Hippocampal formation (tissue), 2 donors: ENCODE measurements at places on chromosomes 7 and 10.
A peak's percentile ranks its signal among the peaks of the same experiment; 100 is the strongest.

DNA sequence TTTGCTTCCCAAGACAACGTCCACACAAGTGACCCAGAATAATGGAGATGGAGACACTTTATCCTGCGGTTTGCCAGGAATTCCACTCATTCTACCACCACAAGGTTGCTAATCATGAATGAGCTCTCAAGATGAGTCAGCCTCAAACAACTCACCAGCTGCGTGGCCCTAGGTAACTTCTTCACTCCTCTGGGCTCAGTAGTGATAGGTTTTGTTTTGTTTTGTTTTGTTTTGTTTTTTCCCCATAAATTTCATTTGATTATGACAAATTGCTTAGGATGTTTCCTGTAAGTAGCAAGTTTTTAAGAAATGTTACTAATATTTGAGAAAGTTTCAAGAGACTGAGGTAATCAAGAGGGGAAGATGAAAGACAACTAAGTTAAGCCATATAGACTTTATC is 286.8 kb downstream of the PARD3 start:
- DNase-seq: no peak

DNA sequence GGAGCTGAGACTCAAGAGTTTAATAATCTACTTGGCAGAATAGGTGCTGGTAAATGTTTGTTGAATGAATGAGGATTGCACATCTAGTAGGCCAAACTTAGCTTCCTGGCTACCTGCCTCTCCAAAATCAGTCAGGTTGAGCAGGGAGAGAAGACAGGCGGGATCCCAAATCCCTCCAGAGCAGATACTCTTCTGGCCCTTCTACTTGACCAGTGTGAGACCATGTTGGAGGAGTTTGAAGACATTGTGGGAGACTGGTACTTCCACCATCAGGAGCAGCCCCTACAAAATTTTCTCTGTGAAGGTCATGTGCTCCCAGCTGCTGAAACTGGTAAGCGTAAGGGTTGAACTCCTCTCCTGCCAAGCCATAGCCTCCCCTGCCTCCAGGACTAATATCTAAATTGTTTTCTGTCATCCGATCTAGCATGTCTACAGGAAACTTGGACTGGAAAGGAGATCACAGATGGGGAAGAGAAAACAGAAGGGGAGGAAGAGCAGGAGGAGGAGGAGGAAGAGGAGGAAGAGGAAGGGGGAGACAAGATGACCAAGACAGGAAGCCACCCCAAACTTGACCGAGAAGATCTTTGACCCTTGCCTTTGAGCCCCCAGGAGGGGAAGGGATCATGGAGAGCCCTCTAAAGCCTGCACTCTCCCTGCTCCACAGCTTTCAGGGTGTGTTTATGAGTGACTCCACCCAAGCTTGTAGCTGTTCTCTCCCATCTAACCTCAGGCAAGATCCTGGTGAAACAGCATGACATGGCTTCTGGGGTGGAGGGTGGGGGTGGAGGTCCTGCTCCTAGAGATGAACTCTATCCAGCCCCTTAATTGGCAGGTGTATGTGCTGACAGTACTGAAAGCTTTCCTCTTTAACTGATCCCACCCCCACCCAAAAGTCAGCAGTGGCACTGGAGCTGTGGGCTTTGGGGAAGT is 2.2 kb upstream of the MBLAC1 start:
- DNase-seq: no peak

DNA sequence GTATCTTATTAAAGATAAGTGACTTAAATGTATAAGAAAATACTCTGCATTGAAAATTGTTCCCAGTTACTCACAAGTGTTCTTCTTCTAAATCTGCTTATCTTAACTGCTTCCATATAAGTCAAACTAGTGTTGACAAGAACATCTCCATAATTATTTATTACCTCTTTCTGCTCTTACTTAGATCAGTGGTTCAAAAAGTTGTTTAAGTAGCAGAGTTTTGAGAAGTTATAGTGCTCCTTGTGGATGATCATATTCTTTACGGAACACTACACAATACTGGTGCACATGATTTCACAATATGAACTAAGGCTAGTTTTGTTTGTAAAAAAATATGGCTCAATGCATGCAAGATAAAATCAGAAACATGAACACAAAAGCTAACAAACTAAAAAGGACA is 168.4 kb downstream of the SEMA3D start:
- no peak for DNase-seq

- DNase-seq: no peak
These were observed 112.8 kb downstream of the PPP1R3A start for GRCh38 chr7:113805976-113806375.

DNA sequence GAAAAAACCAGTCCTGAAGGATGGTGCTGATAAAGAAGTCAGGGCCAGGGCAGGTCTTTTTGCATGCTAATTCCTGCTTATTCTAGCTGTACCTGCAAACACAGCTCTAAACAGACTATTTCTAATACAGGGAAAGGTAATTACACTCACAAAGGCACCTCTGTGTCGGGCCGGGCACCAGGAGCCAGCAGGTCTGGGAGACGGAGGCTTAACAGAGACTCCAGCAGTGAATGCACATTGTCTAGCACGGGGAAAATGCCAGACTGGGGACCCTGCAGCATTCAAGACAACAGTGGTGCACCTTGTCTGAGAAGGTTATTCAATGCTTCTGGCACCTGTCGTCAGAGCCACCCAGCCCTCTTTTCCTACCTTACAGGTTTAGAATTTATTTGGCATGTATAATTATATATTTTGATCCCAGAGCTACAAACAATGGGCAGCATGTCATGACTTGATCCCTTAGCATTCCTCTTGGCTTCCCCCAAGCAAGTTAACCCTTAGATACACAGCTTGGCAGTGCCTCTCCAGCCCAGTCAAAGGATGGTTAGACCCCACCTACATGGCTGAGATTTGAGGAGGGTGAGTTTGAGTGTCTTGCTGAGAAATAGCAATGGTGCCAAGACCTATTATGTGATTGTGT is 185.2 kb downstream of the SLC25A13 start:
- no peak for DNase-seq

- DNase-seq: no peak
These were observed 40.6 kb upstream of the SRGN start for GRCh38 chr10:69047111-69047832.

DNA sequence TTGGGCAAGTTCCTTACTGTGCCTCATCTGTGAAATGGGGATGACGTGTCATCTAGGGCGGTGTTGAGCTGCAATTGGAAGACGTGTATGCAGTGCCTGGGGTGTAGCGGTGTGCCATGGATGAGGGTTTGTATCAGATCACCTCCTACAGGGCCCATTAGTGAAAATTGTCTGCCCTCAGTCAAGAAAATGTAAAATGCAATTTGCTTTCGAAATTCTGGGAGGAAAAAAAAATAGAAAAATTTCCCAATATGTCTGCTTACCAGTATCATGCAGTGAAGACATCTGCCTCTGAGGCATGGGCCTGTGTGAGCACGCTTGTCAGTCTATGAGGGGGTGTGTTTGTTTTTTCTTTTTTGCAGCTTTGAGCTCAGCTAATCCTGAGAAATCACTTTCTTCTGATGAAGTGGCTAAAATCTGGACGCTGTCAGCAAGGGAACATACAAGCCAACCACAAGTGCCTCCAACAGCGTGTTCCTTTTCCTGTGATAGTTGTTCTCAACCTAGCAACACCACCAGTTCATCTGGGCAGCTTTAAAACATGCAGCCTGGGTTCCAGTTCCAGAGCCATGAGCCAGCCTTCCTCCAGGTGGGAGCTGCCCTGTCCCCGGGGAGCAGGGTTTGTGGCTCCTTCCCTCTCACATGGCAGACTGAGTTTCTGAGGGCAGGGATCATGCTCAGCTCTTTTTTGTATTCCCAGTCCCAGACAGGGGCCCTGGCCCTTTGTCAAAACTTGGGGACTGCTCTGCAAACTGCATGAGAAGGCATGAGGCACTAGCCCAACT is 10.3 kb downstream of the FAM241B start:
- no peak for DNase-seq

GRCh38 chr7:20340839-20341238 is 10.1 kb downstream of the ITGB8 start:
- DNase-seq: peak; percentile 90

DNA sequence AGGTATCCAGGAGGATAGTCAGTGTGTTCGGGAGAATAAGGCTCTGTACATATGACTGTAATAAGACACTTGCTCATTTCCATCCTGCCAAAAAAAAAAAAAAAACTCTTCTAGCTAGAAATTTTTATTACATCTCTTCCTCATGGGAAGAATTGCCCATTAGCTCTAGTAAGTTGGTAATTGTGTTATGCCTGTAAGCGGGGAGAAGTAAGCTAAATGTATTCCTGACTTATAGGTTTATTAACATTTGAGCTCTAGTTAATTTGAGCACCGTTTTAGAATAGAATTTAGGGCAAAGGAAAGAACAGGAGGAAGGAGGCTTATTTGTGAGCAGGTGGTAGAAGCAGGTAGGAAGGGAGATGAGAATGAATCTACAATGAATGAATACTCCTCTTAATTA is 1210.6 kb downstream of the SORCS1 start:
- DNase-seq: no peak

DNA sequence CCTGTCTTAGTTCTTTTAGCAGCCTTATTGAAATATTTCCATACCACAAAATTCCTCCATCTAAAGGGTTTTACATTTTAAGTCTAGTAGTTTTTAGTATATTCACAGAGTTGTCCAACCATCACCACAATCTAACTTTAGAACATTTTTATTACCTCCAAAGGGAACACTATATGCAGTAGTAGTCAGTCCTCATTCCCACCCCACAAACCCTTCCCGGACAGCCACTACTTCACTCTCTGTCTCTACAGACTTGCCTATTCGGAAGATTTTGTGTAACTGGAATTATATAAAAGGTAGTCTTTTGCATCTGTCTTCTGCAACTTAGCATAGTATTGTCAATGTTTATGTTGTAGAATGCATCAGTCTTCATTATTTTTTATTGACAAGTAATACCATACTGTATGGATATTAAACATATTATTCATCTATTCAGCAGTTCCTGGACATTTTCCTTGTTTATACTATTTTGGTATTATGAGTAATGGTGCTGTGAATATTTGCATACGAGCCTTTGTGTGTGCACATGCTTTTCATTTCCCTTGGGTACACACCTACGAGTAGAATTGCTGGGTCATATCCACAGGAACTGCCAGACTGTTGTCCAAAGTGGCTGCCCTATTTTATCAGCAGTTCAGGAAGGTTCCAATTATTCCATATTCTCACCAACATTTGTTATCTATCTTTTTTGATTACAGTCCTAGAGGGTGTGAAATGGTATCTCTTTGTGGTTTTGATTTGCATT is 60.9 kb upstream of the LANCL2 start:
- no peak for DNase-seq

- no peak for DNase-seq
These were observed 85.7 kb upstream of the AOAH start for GRCh38 chr7:36810032-36810431.

GRCh38 chr7:38817526-38817925 is 91.5 kb downstream of the VPS41 start:
- no peak for DNase-seq

GRCh38 chr7:15686957-15687545 is 568 bp upstream of the MEOX2 start:
- DNase-seq: no peak

DNA sequence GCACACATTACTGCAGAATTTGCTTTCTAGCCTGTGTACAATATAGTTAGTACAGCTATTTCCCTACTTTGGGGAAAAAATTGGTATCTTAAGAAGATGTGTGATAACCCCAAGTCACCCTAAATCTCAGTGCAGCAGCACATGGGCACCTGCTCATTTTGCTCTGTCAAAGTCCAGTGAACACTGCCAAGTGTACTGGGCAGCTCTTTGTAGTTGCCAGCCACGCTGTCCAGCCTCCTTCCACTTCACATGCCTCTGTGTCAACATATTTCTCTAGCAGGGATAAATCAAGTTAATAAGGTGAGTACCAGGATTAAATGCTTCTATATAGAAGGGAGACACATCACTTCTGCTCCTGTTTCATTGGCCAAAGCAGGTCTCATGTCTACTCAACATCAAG is 87.1 kb upstream of the CDC14C start:
- no peak for DNase-seq

- DNase-seq: no peak
These were observed 13.9 kb downstream of the ZNF488 start for GRCh38 chr10:47370015-47370767.

DNA sequence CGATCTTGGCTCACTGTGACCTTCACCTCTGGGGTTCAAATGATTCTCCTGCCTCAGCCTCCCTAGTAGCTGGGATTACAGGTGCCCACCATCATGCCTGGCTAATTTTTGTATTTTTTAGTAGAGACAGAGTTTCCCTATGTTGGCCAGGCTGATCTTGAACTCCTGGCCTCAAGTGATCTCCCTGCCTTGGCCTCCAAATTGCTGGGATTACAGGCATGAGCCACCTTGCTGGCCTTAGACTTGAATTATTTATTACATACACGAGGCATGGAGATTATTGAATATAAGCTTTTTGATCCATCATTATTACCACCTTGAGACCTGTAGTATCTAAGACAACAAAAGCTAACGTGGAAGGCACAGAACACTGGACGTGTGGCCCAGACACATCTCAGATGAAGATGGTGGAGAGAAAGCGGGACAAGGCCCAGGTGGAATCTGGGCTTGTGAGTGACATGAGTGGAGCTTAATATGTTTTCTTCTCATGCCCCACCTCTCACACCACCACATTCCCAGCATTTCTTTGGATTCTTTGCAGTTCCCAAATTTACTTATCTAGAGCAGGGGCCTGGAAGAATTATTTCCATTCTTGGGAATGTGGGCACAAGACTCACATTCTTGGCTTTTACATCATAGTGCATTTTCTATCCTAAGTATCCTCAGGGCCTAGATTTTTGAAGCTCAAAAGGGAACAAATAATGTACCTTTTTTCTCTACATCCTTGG is 76.6 kb downstream of the SUGCT start:
- DNase-seq: no peak

DNA sequence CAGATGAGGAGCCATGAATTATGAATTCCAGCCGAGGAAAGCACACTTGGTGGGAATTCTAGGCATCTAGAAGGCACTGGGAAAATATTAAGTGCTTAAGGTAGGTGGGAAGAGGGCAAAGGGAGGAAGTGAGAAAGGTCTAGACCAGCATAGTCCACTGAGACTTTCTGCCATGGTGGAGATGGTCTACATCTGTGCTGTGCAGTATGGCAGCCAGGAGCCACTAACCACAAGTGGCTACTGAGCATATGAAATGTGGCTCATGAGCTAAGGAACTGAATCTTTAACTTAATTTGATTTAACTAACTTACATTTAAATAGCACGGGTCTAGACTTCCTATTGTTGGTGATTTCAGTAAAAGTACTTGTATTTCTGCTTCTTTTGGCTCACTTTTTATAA is 82.5 kb upstream of the SEM1 start:
- no peak for DNase-seq

DNA sequence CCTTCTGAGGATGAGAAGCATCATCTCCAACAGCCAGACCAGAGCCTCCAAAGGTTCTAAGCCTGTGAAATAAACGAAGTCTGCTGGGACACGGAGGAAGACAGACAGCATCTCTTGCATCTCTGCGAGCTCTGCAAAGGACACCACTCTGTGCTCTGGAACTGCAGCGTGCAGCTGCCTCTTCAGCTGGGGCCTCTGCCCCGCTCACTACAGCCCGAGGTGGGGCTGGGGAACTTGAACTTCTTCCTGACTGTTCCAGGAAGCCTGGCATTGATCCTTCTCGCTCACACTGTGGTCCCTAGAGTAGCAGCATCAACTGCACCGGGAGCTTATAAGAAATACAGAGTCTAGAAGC is 163.3 kb downstream of the USP6NL start:
- no peak for DNase-seq
